Activated naive CD8-positive, alpha-beta T cell treated with anti-CD3 and anti-CD28 coated beads for 36 hours (primary cell): ENCODE measurements at places on chromosomes 7 and 10. TPM values are rescaled to one million over a fixed set of nuclear protein-coding genes. Genes with fewer than 3 reads are reported as not detected.

DNA sequence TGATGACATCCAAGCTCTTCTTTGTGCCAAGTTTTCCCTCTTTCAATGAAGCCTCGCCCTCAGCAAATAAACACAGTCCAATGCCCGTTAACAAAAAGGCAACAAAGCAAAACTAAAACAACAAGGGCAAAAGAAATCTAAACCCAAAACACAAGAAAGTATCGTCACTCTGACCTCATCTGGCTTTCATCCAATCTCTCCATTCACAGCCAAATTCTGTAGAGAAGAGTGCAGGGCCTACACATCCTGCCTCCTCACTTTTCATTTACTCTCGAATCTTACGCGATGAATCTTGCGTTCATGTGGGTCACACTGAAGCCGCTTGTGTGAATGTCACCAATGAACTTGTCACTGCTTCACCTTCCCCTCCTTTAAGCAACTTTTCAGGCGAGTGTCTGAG, 15.9 kb upstream of the AKR1E2 start:
- peaks cover 4% of the 10 kb centered on the region for H3K27me3 ChIP-seq
- no peak overlapping the region for H3K4me3 ChIP-seq
- no peak for DNase-seq
- no peak overlapping the region for H3K27ac ChIP-seq

DNA sequence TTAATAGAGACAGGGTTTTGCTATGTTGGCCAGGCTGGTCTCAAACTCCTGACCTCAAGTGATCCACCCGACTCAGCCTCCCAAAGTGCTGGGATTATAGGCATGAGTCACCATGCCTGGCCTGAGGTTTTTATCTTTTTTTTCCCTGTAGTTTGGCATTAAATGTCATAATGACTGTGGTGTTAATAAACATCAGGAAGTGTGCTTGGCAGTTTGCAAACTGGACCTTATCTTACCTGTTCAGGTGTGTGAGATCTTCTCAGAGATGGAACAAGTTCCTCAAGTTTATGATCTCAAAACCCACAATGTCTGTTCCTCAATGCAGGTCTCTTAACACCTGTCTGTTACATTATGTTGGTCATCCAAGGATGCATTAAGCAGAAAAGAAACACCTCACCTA, 80.0 kb downstream of the ARID5B start:
- H3K36me3 ChIP-seq: peaks cover 78% of the 10 kb centered on the region
- no peaks in the 10 kb centered on the region for H3K27me3 ChIP-seq
- peaks cover 36% of the 10 kb centered on the region for H3K4me1 ChIP-seq

GRCh38 chr10:133225707-133226191, 4.3 kb upstream of the UTF1 start:
- peak overlapping the region; percentile 7 for H3K27ac ChIP-seq
- peak; percentile 38 for DNase-seq
- peaks cover 13% of the 10 kb centered on the region for H3K4me1 ChIP-seq

DNA sequence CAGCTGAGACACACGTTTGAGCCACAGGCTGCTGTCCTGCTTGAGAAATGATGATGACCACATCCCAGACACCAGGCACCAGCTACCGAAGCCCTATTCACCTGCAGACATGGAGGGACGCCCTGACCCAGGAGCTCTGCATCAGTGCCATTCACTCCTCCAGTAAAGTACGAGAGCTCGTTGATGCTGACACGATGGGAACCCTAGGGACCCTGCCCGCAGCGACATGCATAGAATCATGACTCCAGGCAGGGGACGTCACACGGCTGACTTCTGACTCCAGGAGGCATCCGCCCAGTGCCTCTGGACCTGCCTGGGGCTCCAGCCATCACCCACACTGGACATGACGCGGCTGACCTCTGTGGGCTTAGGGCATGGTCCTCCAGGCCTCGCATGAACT, 129.9 kb downstream of the ADARB2 start:
- no peak overlapping the region for H3K4me3 ChIP-seq
- no peak overlapping the region for H3K27ac ChIP-seq
- no peak for DNase-seq
- peaks cover 44% of the 10 kb centered on the region for H3K27me3 ChIP-seq
- H3K36me3 ChIP-seq: no peaks in the 10 kb centered on the region

DNA sequence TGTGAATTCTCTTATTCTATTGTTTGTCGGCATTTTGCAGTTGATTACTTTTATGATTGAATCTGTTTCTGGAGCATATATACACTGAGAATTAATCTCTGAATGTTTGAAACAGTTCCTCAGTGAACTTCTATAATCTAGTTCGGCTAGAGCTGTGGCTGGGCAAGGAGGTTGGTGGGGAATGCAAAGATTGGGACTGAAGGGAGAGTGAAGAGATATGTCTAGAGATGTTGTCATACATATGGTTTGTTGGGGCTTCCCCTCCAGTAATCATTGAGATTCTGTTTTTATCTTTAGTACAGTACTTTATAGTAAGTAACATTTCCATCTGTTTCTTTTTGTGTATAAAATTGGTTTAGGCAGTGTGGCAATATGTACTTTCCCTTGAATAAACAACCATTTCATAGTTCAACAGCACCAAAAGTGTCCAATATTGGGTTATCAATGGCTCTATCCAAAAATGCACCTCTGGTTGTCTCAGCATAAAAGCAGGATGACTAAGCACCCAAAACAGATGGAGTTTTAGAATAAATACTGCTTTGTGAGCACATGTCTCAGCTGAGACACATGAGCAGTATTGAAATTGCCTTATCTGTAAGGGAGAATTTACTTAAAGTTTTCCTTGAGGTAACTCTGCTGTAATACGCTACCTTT, 36.7 kb downstream of the WAC start:
- H3K36me3 ChIP-seq: peaks cover 56% of the 10 kb centered on the region
- peak overlapping the region; percentile 36 for H3K27ac ChIP-seq
- peaks cover 68% of the 10 kb centered on the region for H3K4me1 ChIP-seq
- DNase-seq: no peak
- no peaks in the 10 kb centered on the region for H3K27me3 ChIP-seq

DNA sequence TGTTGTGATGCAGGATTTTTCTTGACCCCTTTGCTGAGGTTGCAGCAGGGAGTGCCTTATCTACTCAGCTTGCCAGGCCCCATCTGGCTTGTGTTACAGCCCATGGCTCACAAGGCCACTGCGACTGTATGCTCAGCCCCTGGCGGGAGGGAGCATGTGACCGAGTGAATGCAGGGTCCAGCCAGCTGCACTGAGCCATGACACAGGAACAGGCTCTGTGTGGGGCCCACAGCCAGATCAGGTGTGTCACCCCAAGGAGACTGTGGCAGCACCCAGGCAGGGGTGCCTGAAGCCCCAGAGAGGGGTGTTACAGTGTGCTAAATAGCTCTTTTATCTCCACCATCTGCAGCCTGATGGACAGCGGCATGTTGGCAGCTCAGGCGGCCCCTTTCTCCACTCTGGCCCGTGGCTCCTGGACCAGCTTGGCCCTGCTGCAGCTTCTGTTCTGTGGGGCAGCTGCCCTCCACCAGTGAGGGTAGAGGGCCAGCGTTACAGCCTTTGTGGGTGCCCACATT, 2.6 kb upstream of the PCBD1 start:
- no peaks in the 10 kb centered on the region for H3K36me3 ChIP-seq
- no peak for DNase-seq
- no peak overlapping the region for H3K27ac ChIP-seq
- H3K4me1 ChIP-seq: peaks cover 14% of the 10 kb centered on the region
- H3K27me3 ChIP-seq: no peaks in the 10 kb centered on the region
- no peak overlapping the region for H3K4me3 ChIP-seq

- no peak overlapping the region for H3K27ac ChIP-seq
- H3K36me3 ChIP-seq: no peaks in the 10 kb centered on the region
- DNase-seq: no peak
- no peak overlapping the region for H3K4me3 ChIP-seq
Measured at GRCh38 chr7:47528471-47528870, 53.4 kb downstream of the TNS3 start.

DNA sequence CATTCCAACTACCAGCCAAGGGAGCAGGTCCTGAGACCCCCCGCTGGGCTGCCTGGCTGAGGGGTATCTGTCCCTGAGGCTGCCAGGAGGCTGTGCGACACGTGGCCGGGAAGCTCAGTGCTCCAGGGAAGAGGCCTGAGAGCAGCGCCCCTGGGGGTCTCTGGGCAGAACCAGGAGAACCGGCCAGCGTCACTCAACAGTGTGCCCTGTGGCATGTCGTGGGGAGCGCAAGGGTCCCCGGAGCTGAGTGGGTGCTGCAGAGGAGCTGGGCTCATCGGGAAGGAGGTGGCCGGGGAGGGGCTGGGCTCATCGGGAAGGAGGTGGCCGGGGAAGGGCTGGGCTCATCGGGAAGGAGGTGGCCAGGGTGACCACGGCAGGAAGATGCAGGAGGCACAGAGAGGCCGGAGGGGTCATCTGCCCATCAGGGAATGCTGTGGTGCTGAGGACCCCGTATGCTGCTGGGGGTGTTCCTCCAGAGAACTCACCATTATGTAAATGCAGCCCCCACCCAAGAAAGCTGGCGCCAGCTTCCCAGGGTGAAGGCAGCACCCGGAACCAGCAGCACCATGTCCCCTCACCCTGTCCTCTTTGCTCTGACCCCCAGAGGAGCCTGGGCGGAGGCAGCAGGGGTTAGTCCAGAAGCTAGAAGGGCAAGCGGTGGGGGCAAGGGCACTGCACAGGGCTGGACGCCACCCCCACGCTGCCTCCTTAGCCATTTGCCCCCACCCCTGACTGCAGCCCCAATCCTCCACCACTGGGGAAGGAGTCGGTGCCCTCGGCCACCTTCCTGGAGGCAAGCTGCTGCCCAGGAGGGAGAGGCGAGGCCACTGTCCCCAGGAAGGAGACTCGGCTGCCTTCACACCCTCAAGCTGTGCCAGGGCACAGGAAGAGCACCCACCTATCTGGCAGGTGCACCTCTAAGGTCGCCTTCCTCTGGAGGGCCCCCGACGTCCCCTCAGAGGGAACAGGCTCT, 33.3 kb downstream of the CALML3 start:
- no peaks in the 10 kb centered on the region for H3K27me3 ChIP-seq
- no peak for DNase-seq
- no peak overlapping the region for H3K4me3 ChIP-seq
- no peaks in the 10 kb centered on the region for H3K36me3 ChIP-seq
- H3K27ac ChIP-seq: no peak overlapping the region

DNA sequence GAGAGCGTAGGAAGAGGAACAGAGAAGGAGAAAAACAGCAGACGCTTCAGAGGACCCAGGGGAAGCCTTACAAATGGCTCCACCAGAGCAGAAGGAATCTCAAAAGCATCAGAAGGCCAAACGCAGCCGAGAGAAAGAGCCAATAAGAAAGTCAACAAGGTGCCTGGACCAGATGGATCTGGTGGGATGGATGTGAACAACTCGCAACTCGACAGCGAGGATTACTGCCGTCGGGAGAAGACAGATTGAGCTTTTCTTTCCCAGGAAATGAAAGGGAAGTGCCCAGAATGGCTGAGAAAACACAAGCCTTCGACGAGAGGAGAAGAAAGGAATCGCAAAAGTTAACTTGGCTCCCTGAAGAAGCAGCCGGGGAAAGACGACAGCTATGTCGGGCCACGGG, 132.8 kb upstream of the MGMT start:
- no peaks in the 10 kb centered on the region for H3K27me3 ChIP-seq
- H3K36me3 ChIP-seq: no peaks in the 10 kb centered on the region
- H3K4me1 ChIP-seq: peaks cover 6% of the 10 kb centered on the region
- no peak for DNase-seq

- H3K4me3 ChIP-seq: no peak overlapping the region
- H3K27ac ChIP-seq: no peak overlapping the region
- no peaks in the 10 kb centered on the region for H3K27me3 ChIP-seq
- no peak for DNase-seq
Measured at GRCh38 chr10:124117511-124117785, 24.1 kb upstream of the CHST15 start.

GRCh38 chr7:159010411-159010810, 134.3 kb downstream of the VIPR2 start:
- no peak overlapping the region for H3K4me3 ChIP-seq
- H3K27ac ChIP-seq: no peak overlapping the region
- no peaks in the 10 kb centered on the region for H3K36me3 ChIP-seq
- H3K4me1 ChIP-seq: no peaks in the 10 kb centered on the region
- no peaks in the 10 kb centered on the region for H3K27me3 ChIP-seq
- DNase-seq: no peak

DNA sequence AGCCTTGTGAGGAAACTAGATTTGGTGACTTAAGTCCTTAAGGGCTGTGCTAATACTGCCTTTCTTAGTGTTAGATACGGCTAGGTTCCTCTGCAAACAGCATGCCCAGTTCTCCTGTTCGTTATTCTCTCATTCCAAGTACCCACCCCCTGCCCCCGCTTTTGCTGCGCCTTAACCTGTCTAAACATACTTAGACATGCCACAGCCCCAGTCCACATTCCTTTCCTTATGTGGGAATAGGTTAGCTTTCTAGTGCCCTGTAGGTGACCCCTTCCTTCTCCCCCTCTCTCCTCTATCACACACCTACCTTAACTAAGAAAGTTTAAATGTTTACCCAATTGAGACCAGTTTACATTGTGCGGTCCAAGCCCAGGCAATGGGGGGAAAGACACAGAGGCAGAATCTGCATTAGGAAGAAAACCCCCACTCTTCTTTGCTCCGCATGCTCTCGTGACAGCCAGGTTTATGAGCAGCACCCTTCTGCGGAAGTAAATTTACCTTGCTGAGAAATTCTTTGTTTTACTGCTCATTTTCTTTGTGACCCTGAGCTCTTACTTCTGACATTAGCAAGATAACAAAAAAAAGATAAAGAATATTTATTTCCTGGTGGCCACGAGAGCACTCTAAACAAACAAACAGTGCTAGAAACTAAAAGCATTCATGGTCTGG, 48.8 kb downstream of the VIM start:
- peaks cover 2% of the 10 kb centered on the region for H3K4me1 ChIP-seq
- H3K36me3 ChIP-seq: peaks cover 2% of the 10 kb centered on the region
- H3K27me3 ChIP-seq: no peaks in the 10 kb centered on the region
- no peak overlapping the region for H3K4me3 ChIP-seq

Gene GBX1
- total RNA-seq: not detected

Gene ARHGEF5
- total RNA-seq: 13.3 TPM

Gene GIMAP8
- total RNA-seq: 11.9 TPM

Gene UCN3
- total RNA-seq: not detected

Gene RGR
- not detected for total RNA-seq

Gene ECHDC3
- total RNA-seq: 1.9 TPM

Gene PPP1R17
- total RNA-seq: not detected

Gene RSPH10B
- not detected for total RNA-seq

Gene ADCYAP1R1
- total RNA-seq: not detected

Gene LRRC4
- total RNA-seq: not detected

Gene WAPL
- total RNA-seq: 51.7 TPM
